ENCODE measurements at places on chromosomes 5 and 9.

DNA sequence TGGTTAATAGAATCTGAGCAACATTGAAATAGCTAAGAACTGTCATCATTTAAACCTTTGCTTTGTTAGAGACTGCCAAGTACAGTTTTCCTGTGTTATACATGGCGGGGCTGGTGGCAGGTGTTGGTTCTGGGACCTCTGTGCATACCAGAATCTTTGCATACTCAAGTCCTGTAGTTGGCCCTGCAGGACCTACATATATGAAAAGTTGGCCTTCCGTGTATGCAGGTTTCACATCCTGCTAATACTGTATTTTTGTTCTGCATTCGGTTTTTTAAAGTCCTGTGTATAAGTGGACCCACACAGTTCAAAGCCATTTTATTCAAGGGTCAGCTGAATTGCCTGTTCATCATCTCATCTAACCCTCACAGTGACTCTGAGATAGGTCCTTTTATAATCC, 36.4 kb downstream of the LARP1 start:
- no peak for DNase-seq

- peak; percentile 5 for DNase-seq
Observed at GRCh38 chr9:70924380-70924779, 197.0 kb downstream of the TRPM3 start.

DNA sequence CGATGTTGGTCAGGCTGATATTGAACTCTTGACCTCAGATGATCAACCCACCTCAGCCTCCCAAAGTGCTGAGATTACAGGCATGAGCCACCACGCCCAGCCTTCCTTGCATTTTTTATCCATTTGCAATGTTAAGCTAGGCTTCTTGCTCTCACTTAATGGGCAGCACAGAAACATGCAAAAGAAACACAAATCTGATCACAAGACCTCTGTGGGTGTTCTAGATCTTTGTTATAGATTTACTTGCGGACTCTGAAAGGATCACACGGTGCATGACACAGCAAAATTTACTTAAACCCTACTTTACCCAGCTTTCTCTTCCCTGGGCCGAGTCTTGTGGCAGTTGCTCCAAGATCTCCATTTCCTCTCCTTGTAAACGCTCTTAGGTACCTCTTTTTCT, 71.3 kb downstream of the PSAT1 start:
- no peak for DNase-seq

DNA sequence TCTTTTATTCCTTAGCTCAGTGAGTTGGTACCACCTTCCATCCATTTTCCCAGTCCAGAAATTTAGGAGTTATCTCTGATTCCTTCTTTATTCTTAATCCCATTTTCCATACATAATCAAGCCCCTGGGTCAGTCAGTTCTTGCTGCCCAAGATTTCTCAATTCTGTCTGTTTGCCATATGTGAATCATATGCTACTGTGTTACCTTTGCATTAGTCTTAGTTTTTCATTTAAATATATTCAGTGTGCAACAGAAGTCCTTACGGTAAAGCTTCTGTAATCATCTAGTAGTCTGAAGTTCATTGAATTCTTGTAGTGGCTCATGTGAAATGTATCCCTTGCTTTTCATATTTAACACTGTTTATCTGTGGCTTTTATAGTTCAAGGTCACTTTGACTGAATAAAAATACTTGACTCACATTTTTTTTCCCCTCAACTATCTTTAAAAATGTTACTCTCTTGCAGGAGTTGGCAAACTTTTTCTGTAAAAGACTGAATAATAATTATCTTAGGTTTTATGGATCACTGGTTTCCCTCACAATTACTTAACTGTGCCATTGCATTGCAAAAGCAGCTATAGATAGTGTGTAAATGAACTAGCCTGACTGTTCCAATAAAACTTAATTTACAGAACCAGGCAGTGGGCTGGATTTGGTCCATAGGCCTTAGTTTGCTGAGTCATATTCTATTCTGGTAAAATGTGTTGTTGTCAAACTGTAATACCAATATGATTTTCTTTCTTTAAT, 6.9 kb downstream of the KIAA1958 start:
- DNase-seq = no peak

All from brain pericyte (primary cell).